Hindlimb muscle (tissue), 1 donor: ENCODE measurements at places on chromosomes 12 and 14. TPM values are rescaled to one million over a fixed set of nuclear protein-coding genes. Genes with fewer than 3 reads are reported as not detected.

GRCh38 chr14:88611878-88612277 is 49.0 kb downstream of the ZC3H14 start:
- DNase-seq, result no peak

DNA sequence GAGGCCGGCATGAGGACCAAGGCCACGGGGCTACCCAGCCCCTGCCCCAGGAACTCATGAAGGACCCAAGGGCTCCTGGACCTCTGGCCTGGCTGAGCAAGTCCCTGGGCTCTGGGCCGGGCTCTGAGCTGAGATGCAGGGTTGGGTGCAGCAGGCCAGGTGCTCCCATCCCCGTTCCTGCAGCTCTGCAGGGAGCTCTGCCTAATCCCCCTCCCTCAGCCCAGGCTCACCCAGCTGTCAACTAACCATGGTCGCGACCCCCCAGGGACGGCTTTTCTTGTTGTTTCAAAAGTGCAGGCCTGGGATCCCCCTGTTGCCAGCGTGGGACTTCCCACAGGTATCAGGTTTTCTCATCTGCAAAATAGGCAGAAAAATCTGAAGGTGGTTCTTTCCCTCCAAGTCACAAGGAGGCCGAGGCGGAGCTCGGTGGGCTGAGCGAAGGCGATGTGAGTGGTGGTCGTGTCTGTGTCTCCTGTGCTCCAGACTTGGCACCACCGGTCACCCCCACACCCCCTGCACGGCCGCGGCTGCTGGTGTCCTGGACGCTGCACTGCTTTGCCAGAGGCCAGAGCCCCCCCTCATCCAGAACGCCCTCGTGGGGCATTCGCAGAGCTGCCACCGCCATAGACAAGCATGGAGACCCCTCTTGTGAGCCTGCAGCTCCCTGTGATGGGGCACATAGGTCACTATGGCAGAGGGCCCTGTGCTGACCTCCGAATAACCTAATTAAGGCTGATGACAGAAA is 22.5 kb upstream of the GALNT9 start:
- DNase-seq, result no peak

DNA sequence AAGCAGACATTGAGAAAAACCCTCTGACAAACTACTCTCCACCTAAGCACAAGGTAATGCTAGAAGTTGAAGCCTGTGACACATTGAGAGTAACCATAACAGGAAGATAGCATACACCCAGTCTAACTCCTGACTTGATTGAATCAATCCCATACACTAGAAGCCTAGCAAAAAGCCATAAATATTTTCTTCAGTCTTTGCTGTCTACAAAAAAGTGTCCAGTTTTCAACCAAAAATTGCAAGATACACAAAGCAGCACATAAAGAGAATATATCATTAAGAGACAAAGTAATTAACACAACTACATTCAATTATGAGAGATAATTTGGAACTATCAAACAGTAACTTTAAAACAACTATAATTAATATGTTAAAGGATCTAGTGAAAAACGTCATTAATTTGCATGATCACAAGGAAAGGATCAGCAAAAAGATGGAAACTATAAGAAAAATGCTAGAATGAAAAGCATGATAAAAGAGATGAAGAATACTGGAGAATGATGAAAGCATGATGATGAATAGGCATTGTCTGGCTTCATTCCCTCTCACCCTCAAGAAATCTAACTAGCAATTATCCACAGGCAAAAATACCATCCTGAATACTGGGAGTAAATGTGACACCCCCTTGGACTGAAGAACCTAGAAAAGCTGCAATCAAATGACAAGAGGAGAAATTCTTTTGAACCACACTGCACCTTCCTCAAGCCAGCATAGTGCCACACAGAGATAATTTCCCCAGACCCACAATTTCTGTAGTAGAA is 119.6 kb downstream of the LLPH start:
- no peak for DNase-seq

GRCh38 chr14:20415782-20416206 is 2.5 kb upstream of the TEP1 start:
- no peak for DNase-seq

DNA sequence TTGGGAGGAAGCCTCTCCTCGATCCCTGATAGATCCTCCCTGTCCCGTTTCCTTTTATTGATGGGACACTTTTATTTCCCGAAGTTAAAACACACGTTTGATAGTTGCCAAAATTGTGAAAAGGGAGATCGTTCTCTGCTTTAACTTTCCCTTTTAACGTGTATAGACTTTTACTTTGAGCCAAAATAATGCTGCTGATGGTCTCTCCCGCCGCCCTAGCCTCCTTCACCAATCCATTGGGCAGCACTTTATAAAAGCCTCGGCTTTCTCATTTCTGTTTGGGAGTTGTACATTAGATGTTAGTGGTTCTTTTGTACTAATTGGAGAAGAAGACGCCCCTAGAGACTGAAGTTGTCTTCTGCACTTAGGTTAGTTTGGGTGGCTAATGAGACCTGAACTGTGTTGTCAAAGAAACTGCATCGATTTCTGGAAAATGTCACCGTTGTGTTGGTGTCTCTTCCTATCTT is 1.4 kb downstream of the TMTC2 start:
- DNase-seq, result no peak

- DNase-seq, result no peak
Observed at GRCh38 chr12:124408822-124409517, 114.1 kb downstream of the RFLNA start.

DNA sequence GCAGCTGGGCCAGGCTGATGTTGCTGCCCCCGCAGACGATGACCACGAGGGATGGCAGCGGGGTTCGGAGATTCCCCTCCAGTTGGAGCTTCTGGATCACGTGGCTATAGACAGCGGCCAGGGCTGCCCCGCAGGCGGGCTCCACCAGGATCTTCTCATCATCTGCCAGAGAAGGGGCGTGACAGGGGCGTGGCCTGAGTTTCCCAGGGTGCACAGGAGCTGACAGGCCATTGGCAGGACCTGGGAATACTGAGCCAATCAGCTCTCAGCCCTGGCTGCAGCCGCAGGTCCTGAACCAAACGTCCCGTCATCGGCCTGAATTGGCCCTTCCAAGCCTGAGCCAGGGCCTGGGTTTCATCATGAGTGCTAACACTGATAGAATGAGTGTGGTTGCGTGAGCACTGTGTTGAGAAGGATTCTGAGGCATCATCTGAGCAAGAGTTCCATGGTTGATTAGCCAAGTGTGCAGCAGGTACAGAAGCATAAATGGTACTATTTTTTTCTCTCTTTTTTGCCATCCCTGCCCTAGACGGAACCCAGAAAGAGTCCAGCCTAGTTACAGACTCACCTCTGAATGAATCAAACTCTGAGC is 10.6 kb downstream of the SDS start:
- no peak for DNase-seq

Gene SP7
- 0.13 TPM for polyA plus RNA-seq

Gene CCND2
- 85.3 TPM for polyA plus RNA-seq

Gene ADCY4
- polyA plus RNA-seq, result 17.0 TPM

Gene TMEM132D
- polyA plus RNA-seq, result 1.2 TPM

Gene KRT8
- 2.1 TPM for polyA plus RNA-seq
